ENCODE measurements at places on chromosomes 6 and 20.

DNA sequence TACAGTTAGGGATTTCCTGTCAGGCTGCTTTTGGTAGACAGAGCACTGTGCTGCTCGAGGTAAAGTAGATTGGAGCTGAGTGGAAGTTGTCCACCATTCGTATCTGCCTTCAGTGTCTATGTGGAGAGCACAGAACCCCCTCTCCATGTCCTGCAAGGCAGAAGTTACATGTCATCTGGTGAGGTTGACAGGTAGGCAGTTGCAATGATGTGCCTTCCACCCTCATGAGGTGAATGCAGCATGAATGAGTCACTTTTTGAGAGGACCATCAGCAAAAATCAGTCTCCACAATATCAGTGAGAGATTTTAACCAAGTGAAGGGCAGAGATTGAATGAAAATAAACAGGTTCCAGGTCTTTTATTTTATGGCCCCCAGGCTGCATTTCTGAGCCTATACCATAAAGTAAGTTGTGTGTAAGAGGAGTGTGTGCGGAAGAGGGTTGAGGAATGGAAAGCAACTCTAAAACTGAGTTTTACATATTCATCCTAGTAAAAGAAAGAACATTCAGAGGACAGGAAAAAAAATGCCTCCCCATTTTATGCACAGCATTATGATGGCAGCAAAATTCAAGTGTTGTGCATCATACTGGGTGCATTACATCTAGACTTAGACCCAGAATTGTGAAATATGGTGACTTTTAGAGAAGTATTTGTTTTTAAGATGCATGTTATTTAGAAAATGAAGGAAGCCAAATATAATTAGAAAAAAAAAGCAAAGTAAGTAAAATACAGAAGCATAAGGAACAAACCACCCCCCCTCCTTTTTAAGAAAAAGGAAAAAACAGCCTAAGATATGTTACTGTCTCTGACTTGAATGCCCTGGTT lies 15.8 kb downstream of the TRAPPC3L start:
- no peak for DNase-seq

DNA sequence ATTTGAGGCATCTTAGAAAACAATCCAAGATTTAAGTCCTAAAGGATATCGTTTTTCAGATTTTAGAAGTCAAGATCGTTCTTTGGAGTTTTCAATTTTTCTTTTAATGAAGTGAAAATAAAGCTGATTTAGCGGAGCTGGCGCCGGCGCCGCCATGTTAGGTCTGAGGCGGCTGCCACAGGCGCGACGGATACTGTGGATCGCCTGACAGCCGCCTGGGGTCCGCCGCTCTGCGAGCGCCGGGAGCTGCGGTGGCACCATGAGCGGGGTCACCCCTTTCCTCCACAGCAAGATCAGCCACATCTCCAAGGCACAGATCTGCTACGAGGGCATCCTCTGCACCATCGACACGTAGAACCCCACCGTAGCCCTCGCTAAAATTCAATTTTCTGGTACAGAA lies 247.2 kb downstream of the GJA1 start:
- no peak for DNase-seq

DNA sequence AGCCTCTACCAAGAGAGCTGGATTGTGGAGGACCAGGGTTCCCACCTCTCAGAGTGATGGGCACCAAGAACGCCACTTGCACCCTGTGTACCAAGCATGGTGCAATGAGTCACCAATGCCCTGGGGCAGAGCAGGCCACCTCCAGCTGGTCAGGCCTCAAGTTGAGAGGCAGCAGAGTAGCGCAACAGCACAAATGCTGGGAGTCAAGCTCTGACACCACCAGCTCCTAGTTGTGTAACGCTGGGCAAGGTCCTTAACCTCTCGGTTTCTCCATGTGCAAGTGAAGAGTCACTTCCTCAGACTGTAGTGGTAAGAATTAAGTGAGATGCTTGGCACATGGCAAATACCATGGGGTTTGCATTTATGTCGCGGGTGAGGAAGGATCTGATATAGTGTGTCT lies 25.6 kb downstream of the GFOD1 start:
- no peak for DNase-seq

DNA sequence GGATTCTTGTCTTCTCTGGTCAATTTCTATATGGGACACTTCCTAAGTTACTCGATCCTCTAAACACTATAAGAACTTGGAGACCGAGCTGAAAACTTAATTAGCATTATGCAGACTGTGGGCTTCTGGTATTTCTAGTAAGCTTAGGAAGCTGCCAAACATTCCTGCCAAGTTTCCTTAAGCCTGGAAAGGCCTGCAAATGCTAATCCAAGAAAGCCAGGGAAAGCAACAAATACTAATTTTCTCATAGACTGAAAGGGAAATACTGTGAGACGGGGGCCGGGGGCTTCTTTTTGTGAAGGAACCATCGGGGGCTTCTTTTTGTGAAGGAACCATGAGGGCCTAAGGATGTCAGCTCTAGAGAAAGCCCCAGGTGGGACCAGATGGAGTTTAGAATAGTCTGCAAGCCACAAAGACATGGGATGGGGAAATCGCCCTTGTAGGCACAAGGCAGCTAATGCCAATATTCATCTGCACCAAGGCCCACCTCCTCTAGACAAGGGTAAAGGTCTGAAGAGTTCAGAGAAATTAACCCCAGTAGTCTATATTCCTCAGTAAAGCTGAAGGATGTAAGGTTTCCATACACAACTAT lies 332.4 kb upstream of the PRDM1 start:
- no peak for DNase-seq

GRCh38 chr6:40349123-40349900 lies 237.9 kb downstream of the LRFN2 start:
- no peak for DNase-seq

GRCh38 chr6:2951728-2952127 lies 19.6 kb downstream of the SERPINB6 start:
- DNase-seq = no peak

GRCh38 chr6:14371530-14371929 lies 254.0 kb downstream of the CD83 start:
- no peak for DNase-seq

GRCh38 chr6:148364056-148364824 lies 21.6 kb downstream of the SASH1 start:
- peak; percentile 33 for DNase-seq

DNA sequence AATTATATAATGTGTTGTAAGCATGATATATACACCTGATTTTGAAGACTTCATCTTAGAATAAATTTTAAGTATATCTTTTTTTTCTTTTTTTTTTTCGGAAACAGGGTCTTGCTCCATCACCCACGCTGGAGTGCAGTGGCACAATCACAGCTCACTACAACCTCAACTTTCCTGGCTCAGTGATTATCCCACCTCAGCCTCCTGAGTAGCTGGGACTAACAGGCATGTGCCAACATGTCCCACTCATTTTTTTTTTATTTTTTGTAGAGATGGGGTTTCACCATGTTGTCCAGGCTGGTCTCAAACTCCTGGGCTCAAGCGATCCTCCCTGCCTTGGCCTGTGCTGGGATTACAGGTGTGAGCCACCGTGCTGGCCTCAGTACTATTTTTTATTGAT lies 17.1 kb downstream of the VPS52 start:
- DNase-seq = no peak

DNA sequence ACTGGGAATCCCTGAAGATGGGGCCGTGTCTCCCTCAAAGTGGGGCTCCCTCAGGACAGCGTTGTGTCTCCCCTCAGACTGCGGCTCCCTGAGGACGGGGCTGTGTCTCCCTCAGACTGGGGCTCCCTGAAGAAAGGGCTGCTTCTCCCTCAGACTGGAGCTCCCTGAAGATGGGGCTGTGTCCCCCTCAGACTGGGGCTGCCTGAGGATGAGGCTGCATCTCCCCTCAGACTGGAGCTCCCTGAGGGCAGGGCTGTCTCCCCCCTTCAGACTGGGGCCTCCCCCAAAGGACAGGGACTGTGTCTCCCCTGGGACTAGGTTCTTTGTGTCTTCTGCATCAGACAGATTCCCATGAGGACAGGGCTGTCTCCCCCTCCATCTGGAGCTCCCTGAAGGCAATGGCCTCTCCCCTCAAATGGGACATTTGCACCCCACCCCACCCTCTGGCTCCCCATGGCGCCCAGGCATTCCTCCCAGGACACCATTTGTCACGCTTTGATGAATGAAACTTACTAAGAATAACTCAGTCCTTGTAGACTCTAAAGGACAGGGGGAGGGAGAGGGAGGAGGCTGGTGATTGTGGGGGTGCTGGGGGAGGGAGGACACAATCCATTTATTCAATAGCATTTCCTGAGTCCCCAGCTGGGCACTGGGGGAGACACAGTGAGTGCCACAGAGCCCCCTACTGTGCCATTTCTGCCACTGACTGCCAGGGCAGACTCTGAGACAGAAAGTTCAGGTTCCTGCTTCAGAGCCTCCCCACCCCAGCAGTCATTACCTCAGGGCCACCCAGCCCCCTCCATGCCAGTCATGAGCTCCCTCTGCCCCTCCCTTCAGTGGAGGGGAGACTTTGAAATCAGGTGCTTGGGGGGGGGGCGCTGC lies 122.4 kb downstream of the MRPL14 start:
- no peak for DNase-seq

DNA sequence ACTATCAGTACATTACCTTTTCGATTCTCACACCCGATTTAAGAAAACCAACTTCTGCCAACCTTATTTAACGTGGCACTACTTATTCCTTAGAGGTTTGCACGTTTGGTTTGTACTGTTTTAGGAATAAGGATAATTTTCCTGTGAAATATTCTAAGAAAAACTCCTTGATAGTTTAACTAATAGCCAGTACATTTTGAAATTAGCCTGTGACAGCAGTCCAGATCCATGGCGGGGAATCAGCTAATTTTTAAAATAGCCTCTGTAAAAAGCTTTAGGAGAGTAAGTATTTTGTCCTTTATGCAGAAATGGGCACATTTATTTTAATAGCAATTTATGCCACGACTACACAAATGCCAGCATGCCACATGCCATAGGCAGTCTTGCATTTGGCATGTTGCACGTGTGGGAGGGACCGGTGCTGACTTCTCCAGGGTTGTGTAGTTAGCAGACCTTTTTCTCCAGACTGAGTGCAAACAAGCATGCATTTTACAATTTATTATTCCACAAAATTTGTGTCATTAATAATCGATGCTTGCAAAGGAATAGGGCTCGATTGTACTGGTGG lies 6.2 kb downstream of the FOXC1 start:
- DNase-seq = no peak

DNA sequence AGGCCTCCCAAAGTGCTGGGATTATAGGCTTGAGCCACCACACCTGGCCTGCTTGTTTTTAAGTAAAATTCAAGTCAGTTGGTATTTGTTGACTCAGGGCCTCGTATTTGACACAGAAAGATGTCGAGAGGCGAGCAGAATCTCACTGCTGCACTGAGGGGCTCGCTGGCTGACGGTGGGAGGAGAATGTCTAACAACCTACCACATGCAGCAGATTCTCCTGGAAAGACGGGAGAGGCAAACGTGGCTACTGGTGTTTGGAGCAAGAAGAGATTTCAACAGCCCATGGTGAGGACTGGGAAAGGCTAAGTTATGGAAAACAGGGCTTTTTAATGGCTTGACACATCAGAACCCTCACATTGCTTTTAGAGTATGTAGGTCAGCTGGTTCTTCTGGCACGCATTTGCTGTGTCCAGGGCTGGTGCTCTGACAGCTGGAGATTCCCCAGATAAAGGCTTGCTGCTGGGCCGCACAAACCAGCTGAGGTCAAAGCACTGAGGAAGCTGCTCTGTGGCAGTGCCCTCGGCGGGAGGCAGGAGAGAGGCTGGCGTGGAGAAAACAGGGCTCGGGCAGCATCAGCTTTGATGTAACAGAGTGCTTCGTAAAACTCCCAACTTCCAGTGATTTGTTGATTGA lies 84.2 kb upstream of the FRMD1 start:
- DNase-seq = no peak

Measured in AG04449 (cell line).